ENCODE measurements at places on chromosomes 2 and 18.

GRCh38 chr18:55477860-55478581 lies 110.0 kb downstream of the TCF4 start:
- no peak for DNase-seq

GRCh38 chr2:200744201-200744602 lies 67.5 kb upstream of the BZW1 start:
- DNase-seq = no peak

DNA sequence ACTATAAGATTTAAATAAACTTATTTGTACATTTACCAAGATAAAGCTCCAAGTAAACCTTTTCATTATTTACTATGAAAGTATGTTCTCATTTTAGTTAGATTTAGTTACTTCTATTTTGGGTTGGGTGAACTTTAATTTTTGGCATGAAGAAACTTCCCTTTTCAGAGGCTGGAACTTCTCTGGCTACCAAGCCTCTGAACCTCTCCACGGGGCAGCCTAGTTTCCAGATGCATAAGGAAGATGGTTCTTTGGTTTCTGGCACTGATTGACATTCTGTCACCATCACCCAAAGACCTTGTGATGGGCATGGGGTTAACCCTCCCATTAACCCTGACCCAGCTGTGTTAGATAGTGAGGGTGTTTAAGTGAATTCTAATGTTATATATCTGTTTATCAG lies 17.1 kb downstream of the PSD4 start:
- no peak for DNase-seq

- DNase-seq = no peak
Measured at GRCh38 chr18:22674272-22674671, 256.6 kb upstream of the CTAGE1 start.

- DNase-seq = no peak
Measured at GRCh38 chr2:150076281-150076680, 411.2 kb downstream of the RND3 start.

GRCh38 chr2:8134473-8134932 lies 547.4 kb upstream of the ID2 start:
- DNase-seq = no peak

Measured in stimulated activated CD4-positive, alpha-beta T cell treated with anti-CD3 and anti-CD28 coated beads, TNF-alpha, amount 100 ng/mL, for 1 hour (primary cell).